Right ventricle myocardium inferior (tissue), 1 donor: ENCODE measurements at places on chromosomes 2 and 18. TPM values are rescaled to one million over a fixed set of nuclear protein-coding genes. Genes with fewer than 3 reads are reported as not detected.

Gene CTAGE1
- total RNA-seq: not detected

Gene PRSS56
- 0.11 TPM for total RNA-seq

Gene ABCG8
- total RNA-seq: 0.32 TPM

Gene PSME4
- 49.9 TPM for total RNA-seq
